ENCODE measurements at places on chromosomes 2 and 18.

DNA sequence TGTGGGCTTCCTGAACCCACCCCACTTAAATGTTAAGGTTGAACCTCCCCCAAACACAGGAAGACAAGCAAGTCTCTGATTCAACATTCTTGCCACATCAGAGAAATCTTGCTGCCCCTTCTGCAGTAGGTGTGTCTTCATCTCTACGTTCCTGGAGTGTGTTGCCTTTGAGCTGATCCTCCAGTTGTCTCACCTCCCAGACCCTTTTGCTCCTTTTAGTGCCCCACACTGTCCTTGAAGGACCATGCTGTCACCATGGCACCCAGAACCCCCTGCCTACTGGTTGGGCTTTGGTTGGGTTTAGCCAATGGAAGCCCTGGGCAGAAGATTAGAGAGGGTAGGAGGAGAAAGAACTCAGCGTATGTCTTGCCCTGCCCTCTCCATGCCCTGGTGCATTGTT lies 10.7 kb downstream of the CAB39 start:
- DNase-seq, result peak; percentile 20

- no peak for DNase-seq
Measured at GRCh38 chr2:28488858-28489575, 6.8 kb upstream of the PLB1 start.

DNA sequence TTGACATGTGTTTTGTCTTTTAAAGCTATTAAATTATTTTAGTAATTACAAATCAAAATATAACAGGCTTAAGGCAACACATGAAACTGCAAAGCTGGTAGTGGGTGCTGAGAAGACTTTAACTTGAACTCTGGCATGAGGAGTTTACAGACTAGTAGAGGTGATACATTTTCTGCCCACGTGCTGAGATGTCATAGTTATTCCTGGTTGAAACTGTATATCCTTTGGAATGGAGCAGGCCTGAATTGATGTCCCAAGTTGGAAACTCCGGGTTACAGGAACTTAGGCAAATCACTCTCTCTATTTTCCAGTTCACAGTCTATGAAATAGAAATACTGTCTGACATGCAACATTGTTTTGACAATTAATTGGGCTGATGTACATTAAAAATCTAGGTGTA lies 177.1 kb upstream of the NOL4 start:
- DNase-seq, result no peak

DNA sequence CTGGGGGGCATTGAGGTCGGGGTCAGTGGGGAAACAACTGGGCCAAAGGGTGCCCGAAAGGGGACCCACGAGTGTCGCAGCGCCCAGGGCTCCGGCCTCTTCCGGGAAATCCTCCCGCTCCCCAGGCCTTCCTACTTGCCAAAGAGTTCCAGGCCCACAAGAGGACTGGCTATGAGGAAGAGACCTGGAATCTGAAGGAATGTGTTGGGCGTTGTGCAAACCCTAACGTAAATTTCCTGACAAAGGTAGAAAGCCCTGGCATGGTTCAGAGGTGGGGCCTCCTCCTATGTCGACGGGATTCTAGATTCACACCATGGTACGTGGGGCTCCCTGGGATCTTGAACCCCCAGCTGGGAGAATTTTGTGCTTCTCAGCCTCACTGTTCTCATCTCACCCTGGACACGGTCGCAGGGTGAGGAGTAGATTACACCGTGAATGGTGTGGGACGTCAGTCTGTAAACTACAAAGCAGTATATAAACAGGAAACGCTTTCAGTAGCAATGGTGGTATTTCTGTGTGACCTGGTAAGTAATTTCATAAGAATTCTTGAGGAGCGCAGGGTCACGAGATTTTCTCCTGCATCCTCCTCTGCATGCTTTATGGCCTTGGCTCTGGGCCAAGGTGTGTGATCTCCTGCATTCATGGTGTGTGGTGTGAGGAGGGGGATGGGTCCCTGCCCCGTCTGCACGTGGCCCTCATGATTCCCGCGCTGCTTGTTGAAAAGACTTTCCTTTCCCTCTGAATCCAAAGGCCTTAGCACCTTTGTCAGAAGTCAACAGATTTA lies 868 bp downstream of the HSBP1L1 start:
- peak; percentile 77 for DNase-seq

- no peak for DNase-seq
Measured at GRCh38 chr2:100902817-100903405, 83.0 kb downstream of the NPAS2 start.

DNA sequence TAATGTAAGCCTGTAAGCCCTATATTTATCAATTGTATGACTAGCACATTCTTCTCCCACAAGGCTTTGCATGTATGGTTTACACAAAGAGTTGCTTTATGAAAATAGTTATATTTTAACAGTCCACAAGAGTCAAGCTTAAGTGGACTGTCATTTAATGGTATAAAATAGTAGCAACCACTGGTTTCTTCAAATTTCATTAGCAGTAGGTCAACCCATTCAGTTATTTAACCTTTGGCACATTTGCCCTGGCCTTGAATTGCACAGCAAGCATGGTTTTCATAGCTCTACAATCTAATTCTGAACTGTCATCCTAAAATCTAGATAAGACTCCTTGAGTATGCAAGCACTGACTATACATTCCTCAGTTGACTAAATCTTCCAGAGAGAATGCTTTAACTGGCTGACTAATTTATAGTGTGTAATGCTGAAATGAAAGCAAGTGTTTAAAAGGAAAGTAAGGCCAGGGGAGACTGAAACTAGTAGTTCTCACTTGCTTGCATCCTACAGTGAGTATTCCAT lies 1.8 kb downstream of the DPP4 start:
- DNase-seq, result peak; percentile 1

DNA sequence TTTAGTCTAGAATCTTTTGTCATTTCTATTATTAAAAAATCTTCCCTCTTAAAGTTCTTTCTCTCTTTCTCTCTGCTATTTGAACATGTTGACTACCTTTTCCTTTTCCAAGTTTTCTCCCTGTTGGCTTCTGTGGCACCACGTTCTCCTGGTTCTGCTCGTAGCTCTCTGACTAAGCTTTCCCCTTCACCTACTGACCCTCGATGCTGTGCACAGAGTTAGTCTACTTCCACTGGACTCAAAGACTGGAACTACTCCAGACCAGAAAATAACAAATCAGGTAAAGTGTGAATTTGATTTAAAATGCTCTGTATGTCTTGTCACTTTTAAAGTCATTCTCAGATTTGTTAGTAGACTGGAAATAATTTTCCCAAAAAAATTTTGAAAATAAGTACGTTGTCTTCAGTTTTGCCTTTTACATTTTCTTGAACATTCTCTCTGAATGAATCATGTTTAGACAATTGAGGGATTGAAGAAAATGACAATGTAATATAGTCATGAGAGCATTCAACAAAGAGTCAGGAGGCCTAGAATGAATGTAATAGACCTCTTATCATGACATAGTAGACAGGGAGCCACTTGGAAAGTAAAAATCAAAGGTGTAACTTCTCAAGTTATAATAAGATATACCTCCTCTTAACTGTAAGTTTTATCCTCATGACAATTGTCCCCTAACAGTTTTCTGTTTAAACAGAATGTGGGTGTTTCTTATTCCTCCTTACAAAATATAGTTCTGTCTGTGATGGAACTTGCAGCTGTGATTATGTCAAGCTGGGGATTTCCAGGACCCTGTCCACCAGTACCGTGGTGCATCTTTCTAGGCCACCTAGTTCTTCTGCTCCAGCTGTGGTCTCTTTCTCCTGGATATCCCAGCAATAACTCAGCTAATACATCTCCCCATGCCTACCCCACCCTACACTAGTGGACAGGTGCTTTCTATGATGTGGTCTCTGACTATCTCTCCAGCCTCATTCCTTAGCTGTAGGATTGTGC lies 25.5 kb downstream of the ITPRID2 start:
- DNase-seq, result no peak

DNA sequence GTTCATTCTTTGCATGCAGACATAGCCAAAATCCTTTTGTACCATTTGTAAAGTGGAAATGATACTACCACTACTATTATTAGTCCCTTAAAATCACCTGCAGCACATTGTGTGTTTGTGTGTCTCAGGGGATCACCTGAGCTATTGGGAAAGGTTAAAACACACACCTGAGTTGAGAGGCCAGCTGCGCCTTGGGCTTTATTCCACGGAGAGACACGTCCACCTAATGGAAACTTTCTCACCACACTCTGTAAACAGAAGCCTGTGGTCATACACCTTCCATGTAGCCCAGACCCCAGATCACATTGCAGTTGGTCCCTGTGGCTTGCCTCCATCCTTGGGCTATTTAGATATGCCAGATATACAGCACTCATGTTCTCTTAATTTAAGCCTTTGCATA lies 81.8 kb upstream of the SH3BP4 start:
- DNase-seq, result no peak

DNA sequence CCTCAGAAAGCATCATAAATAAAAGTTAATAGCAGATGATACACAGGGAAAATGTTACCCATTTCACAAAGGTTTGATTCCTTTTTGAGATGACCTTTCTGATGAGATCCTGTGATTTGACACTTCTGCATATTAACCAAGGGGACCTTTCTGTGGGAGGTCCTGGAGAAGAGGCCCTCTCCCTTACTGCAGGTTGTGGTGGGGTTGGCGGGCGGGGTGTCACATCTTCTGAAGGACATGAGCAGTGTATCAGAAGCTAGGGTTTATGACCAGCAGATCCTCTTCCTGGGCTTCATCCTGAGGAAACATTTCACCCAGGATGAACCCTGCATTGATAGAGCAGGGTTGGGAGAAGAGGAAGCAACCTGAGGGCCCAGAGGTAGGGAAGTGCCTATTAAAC lies 37.2 kb upstream of the SCLY start:
- DNase-seq, result no peak

- DNase-seq, result peak; percentile 38
Measured at GRCh38 chr2:85862426-85862825, 26.4 kb downstream of the ST3GAL5 start.

- peak; percentile 90 for DNase-seq
Measured at GRCh38 chr18:11149441-11150270, at the start of gene PIEZO2. TSS of gene PIEZO2 (minus strand) at chr18:11149569. CDS start at chr18:11148588, 981 bp downstream.

- no peak for DNase-seq
Measured at GRCh38 chr18:27040796-27041195, 144.3 kb downstream of the CHST9 start.

DNA sequence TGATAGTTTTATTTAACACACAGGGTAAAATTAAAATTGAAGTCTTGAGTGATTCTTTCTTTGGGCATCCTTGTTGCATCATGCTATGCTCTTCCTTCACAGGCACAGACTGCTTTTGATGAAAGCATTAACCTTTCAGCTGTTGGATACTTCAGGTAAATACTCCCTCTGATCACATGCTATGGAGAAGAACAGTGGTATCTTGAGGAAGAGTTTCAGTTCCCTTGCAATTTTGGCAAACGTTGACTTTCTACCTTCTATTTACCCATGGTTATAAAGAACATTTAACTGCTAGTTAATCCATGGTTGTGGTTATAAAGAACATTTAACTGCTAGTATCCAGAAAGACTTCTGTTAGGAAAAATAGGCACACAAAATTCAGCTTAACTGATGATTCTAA lies 75.7 kb downstream of the AOX1 start:
- DNase-seq, result no peak

GRCh38 chr2:45458909-45459563 lies 152.0 kb downstream of the SRBD1 start:
- DNase-seq, result peak; percentile 67

DNA sequence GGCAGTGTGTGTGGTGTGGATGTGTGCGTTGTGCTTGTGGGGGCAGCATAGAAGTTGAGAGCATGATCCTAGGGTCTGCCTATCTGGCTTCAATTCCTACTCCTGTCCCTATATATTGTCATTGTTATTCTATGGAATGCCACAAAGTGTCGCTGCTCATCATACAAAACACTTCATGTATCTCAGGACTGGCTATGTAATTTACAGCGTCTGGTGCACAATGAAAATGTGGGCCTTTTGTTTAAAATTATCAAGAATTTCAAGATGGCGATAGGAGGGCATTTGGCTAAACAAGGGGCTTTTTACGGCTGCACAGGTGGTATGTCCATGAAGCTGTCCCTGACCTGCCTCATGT lies 3.4 kb downstream of the SERPINB2 start:
- peak; percentile 54 for DNase-seq

- DNase-seq, result no peak
Measured at GRCh38 chr2:101766871-101767739, 69.6 kb downstream of the MAP4K4 start.

- DNase-seq, result no peak
Measured at GRCh38 chr2:39135690-39136259, 14.9 kb upstream of the SOS1 start.

DNA sequence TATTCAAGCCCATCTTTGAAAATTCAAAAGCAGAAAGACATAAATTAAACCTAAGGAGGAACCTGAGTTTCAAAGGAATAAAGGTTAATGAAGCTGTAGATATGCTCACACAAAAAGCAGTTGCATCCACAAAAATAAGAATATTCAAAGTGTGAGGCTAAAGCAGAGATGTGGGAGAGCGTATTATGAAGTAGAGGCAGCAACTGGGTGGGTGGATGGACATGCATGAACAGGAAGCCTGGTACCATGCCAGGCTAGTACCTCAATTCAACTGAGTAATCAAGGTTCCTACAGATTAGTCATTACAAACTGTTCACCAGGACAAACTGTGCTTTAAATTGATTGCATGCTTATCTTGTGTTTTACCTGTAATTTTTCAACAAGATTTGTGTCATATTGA lies 330.0 kb upstream of the PKDCC start:
- DNase-seq, result no peak

GRCh38 chr18:3511980-3512379 lies 62.0 kb downstream of the TGIF1 start:
- DNase-seq, result peak; percentile 87

- DNase-seq, result no peak
Measured at GRCh38 chr2:231665245-231666170, 42.8 kb upstream of the PTMA start.

GRCh38 chr18:6752202-6752860 lies 22.8 kb downstream of the ARHGAP28 start:
- no peak for DNase-seq

DNA sequence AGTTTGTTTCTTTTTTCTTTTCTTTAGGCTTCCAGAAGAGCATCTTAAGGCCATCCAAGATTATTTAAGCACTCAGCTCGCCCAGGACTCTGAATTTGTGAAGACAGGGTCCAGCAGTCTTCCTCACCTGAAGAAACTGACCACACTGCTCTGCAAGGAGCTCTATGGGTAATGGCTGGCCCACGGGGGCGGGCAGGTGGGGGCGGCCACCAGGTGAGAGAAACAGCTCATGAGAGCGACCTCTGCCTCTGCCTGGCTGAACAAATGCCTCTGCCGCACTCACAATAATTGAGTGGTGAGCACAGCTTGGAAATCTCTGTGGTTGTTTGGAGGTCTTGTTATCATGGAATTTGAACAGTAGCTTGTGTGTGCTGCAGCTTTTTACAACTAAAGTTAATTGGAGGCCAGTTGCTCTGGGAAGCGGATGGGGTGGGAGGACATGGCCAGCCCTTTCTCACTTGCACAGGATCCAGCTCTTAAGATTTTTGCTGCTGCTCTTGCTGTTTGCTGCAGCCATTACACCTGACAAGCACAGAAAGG lies 70.4 kb downstream of the INPP5D start:
- DNase-seq, result no peak

DNA sequence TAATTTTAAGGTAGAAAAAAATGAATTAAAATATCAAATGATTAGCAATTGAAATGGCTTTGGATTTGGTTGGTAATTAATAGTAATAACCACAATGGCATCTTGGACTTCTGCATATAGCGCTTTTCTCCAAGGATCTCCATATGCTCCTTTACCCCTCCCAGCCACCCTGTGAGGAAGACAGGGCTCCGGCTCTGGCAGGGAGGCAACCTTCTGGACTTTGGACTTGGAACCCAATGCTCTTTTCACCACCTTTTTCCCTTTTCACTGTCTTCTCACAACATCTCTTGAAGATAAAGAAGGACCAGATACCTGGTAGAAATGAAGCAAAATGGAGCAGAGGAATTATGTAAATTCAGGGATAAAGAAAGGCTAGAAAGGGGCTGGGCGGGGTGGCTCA lies 23.8 kb upstream of the SERTAD2 start:
- DNase-seq, result no peak

Measured in common myeloid progenitor, CD34-positive (primary cell).